ENCODE measurements at places on chromosomes 5 and 9.

GRCh38 chr9:129027224-129027684 is 877 bp downstream of the SH3GLB2 start:
- DNase-seq: no peak

GRCh38 chr5:9733486-9733885 is 103.3 kb upstream of the TAS2R1 start:
- DNase-seq: no peak

DNA sequence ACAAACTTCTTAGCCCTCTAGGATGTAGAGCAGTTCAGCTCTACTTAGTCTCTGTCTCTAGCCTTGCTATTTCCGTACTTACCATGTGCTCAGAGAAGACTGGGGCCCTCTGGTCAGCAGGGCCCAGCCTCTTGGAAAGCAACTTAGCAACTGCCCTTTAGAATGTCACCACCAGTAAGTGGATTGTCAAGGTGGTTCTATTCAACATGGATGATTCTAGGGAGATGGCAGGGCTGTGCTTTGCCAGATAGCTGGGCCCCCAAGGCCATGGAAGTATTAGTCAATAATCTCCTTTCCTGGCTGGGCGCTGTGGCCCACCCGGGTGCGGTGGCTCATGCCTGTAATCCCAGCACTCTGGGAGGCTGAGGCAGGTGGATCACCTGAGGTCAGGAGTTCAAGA is 177.6 kb upstream of the MVB12B start:
- DNase-seq: no peak

- no peak for DNase-seq
Observed at GRCh38 chr9:108855529-108855886, 278 bp downstream of the ACTL7B start.

DNA sequence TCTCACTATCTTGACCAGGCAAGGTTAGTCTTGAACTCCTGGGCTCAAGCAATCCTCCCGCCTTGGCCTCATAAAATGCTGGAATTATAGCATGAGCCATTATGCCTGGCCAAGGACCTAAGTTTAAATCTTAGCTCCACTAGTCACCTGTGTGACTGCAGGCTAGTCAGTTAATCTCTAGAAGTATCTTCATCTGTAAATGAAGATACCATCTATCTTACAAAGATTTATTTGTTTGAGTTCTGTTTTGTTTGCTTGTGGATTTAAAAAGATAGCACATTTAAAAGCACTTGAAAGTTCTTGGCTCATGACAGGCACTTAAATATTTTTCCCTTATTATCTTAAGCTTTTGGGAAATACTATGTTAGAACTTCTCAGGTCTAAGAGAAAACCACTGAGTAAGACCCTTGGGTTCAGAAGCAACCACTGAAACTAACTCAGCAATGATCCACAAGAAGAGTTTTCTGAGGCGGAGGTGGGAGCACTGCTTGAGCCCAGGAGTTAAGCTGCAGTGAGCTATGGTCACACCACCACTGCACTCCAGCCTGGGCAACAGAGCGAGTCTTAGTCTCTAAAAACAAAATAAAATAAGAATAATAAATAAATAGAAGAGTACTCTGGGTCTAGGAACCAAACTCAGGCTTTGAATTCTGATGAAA is 19.1 kb downstream of the TMEM245 start:
- DNase-seq: no peak

DNA sequence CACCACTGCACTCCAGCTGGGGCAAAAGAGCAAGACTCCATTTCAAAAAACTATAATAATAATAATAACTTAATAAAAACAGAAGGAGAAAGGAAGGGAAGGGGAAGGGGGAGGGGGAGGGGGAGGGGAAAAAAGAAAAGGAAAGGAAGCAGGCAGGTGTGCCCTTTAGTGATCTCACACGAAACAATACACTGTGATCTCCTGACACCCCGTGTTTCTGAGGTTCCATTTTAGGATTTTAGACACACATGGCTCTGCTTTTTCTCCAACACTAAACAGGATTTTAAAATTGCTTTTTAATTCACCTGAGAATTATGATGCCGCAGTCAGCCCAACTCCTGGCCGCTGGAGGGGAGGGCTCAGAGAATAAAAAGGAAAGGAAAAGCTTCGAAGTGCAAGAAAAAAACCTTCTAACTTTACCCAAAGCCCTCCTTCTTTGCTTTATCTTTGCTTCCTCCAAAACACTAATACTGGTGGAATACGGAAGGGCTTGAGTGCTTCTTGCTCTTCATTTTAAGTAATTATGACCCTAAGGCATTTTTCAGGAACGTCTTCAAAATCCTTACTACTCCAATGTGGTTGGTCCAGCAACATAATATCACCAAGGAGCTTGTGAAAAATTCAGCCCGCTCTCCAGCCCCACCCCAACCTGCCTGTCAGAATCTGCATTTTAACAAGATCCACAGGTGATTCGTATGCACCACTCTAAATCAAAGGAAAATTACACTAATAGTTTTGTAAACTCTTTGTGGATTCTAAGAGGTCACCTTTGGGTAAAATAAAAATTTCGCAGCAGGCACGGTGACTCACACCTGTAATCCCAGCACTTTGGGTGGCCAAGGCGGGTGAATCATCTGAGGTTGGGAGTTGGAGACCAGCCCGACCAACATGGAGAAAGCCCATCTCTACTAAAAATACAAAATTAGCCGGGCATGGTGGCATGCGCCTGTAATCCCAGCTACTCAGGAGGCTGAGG is 66.0 kb downstream of the MYO10 start:
- no peak for DNase-seq

DNA sequence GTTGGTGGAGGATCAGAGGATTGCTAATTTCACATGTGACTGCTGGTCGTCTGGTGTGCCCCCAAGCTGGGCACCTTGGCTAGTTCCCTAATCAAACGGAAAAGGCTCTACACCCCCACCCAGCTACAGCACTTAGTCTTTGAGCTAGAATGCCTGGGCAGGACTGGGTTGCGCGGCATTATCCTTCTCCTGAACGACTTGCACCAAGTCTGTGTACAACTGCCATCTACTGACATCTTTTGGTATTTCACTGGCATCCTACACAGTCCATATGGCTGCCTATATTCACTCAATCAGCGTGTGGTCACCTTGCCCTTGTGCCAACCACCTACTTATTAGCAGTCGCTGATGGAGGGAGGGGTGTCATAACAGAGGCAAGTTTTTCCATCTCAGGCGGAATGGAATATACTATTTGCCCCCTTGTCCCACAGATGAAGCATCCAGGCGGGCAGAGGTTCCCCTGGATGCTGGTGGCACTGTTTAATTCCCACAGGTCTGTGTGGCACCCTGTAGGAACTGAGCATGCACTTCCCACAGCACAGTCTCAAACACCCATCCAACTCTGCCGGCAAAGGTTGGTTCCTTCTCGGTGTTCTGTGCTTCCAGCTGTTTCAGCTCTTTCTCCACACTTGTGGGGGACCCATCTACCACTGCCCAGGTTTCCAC is 150.1 kb downstream of the OSTF1 start:
- peak; percentile 26 for DNase-seq

- DNase-seq: no peak
Observed at GRCh38 chr9:85283421-85283820, 458.3 kb downstream of the AGTPBP1 start.

- DNase-seq: no peak
Observed at GRCh38 chr5:87434461-87434860, 21.7 kb upstream of the CCNH start.

DNA sequence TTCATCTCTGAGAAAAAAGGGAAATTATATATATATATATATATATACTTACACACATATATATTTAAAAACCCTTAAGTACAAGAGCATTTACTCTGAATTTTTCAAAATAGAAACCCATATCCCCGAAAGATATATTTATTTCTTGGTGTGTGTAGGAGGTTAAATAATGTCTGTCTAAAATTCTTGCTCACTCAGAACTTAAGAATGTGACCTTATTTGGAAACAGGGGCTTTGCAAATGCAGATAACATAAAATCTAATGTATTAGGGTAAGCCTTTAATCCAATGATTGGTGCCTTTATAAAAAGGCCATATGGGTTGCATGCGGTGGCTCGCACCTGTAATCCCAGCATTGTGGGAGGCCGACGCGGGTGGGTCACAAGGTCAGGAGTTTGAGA is 517.3 kb upstream of the TLE4 start:
- no peak for DNase-seq

DNA sequence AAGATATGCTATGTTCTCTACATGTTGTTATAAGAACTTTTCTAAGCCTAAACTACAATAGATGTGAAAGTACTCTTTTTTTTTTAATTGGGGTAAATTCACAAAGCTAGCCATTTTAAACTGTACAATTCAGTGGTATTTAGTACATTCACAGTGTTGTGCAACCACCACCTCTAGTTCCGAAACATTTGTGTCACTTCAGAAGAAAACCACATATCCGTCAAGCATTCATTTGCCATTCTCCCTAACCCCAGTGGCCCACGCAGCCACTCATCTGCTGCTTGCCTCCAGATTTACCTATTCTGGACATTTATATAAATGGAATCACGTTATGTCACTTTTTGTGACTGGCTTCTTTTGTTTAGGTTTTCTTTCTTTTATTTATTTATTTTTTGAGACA is 43.1 kb downstream of the SPTAN1 start:
- no peak for DNase-seq

GRCh38 chr9:113541019-113541900 is 77.7 kb downstream of the RGS3 start:
- DNase-seq: no peak

DNA sequence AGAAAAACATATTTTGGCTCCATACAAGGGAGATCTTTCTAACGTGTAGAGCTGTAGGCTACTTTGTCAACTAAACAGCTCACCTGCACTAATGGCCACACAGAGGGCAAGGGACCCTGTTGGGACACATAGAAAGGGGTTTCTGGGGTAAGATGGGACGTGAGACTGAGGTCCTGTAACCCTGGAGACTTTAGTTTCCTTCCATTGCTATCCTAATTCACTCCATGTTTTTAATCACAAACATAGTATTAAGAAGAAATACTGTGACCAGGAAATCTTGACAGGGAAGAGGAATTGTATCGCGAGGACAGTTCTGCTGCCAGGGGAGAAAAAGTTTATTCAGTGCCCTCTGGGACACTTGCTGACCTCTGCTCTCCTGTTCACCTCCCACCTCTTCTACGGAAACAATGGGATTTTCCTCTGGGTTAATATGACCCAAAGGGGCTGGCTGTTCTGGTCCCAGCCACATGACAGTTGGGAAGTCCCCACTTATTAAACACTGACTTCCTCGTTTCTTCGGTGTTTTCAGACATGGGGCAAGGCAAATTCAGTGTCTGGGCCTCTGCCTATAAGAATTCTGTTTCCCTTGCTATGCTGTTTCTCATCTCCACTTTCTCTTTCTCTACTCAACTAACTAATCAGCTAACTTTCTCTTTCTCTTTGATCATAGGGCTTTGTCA is 106.9 kb upstream of the SEMA6A start:
- no peak for DNase-seq

DNA sequence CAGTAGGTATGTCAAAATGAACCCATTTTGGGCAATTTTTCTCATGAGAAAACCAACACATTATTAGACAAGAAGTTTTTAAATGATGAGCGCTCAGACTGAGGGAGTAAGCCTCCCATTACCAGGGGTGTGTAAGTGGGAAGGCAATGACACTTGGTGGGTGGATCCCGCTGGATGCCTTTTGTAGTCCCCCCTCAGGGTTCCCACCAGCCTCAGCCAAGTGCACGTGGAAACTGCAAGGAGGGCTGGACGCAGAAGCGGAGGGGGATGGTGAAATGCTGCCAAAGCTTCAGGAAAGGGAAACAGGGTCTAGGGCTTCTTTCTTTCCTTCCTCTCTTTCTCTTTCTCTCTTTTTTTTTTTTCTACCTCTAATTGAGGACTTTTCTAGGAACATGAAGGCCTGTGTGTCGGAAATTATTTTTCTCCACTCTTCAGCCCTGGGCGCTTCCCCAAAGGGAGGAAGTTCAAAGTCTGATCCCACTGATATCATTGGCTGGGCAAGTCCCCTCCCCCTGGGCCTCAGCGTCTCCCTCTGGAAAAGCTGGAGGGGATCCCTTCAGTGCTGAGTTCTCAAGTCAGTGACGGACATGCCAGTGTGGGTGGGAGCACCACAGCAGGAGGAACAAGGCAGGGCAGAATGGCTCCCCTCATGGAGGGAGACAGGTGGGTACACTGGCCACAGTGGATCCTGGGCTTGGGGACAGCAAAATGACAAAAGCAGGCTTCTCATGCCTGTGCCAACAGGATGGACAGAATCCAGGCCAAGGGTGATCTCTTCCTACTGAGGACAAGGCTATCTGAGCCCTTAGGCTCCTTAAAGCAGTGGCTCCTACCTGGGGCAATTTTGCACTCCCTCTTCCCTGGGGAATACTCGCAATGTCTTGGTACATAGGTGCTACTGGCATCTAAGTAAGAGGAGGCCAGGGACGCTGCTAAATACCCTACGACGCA is 23.9 kb upstream of the SLC25A51 start:
- no peak for DNase-seq

DNA sequence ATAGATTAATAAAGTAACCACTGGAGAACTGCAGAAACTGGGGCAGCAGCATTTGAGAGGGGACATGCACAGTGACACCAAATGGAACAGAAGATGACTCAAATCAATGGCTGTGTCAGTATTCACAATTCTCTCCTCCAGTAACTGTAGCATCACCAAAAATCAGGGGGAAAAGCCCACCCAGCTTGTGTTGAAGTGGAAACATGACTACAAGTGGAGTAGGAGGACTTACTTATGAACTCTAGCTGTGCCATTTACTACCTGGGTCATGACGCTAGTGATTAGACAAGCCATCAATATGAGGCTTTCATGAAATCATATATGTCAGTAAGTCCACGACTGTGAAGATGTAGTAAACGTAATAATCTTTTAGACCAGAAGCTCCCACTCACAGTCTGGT is 199.8 kb upstream of the PTGER4 start:
- no peak for DNase-seq

DNA sequence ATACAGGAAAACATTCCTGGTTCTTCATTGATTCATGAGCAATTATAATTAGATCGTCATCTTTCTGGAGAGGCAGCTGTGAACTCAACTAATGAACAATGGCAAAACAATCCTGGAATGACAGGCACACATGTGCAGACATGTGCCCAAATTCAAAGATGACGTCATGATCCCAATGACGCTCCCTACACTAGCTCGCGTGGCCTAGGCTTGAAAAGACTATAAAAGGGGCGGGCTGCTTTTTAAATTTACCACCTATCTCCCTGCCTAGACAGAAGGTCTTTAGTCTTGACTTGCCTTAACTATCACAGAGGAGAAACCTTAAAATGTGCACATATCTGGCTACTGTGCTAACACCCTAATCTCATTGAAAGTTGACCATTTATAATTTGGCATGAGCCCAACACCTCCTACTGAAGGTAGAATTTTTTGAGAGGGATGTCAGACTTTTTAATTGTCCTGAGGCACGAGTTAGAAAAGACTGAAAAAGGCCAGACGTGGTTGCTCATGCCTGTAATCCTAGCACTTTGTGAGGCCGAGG is 88.2 kb downstream of the PRRT1B start:
- no peak for DNase-seq

All from NCI-H1930 (cell line).